ENCODE measurements at places on chromosomes 6 and 20.

GRCh38 chr20:61353261-61354000 lies 101.4 kb downstream of the CDH4 start:
- no peak for DNase-seq

GRCh38 chr6:144189351-144189750 lies 39.0 kb downstream of the STX11 start:
- no peak for DNase-seq

DNA sequence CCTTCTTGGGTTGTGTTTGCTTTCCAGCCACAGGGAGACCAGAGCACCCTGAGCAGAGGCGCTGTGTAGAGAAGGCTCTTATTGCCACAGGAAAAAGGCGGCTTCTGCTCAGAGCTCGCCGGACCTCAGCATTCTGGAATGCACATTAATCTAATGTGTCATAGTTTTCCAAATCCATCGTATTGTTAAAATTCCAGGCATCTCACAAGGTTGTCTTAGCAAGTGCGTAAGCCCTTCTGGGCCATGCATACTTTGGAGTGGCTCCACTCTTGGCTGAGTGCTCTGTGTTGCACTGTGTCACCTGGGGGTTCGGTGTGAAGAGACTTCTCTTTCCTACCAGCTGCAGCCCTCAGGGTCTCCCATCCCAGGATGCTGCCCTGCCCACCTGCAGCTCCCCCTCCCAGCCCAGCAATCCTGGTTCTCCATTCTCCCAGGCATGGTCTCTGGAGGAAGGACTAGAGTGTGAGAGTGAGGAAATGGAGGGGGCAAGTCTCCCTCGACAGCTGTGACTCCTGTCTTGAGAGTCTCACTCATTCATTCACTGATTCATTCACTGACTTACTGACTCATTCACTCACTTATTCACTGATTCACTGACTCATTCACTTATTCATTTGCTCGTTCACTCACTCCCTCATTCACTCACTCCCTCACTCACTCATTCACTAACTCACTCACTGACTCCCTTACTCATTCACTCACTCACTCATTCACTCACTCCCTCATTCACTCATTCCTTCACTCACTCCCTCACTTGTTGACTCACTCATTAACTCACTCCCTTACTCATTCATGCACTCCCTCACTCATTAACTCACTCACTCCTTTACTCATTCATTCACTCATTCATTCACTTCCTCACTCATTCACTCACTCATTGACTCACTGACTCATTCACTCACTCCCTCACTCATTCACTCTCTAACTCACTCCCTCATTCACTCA lies 83.7 kb upstream of the MPC1 start:
- DNase-seq, result no peak

DNA sequence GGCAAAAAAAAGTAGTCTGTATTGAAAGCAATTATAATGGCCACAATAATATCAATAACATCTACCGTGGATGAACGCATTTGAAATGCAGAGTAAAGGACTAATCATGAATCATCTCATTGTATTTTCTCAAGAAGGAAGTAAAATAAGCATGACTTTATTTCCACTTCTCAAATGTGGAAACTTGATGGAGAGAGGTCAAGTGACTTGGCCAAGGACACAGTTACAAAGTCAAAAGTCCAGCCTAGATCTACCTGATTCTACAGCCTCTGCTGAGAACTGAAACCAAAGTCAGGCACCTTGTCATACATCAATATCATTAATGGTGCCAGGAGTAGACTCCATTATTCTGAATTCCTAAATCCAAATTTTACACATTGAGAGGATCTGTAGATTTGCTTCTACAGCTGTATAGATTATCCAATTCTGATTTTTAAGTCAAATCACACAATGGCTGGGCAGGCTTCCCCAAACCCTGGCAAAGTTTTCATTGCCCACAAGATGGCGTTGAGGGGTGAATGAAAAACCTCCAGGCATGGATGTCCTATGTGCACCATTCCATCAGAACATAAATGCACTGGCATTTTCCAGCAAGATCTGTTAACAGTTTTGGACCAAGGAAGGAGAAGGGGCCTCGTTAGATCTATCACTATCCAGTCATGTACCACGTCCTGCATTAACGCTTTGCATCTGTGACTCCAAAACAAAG lies 423.1 kb downstream of the MAFB start:
- DNase-seq, result no peak

DNA sequence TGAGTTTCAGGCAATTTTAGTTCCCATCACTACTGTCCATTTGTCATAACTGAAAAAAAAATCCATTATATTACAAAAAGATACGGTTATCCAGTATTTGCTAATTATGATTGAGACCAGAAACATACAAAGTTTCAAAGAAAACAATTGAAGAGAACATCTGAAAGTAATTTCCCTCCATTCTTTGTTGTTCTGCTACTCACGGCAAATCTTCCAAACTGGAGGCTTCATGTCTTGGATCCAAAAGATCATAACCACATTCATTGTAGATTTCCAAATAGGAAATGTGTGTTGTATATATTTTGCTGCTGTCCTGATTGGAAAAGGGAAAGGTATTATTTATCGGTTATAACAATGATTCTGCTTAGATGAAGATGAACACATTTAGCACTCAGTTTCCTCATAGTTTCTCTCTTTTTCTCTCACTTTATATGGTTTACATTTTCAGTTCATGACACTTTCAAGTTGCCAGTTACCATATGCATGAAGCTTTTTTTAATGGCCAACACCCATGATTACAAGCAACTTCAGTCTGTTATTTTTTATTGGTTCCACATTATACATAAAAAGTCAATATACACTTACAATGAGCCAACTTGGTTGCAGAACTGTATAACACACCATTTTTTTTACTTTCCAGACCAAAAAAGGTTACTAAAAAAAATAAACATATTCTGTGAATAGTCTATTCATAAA lies 90.4 kb downstream of the KIF6 start:
- no peak for DNase-seq

DNA sequence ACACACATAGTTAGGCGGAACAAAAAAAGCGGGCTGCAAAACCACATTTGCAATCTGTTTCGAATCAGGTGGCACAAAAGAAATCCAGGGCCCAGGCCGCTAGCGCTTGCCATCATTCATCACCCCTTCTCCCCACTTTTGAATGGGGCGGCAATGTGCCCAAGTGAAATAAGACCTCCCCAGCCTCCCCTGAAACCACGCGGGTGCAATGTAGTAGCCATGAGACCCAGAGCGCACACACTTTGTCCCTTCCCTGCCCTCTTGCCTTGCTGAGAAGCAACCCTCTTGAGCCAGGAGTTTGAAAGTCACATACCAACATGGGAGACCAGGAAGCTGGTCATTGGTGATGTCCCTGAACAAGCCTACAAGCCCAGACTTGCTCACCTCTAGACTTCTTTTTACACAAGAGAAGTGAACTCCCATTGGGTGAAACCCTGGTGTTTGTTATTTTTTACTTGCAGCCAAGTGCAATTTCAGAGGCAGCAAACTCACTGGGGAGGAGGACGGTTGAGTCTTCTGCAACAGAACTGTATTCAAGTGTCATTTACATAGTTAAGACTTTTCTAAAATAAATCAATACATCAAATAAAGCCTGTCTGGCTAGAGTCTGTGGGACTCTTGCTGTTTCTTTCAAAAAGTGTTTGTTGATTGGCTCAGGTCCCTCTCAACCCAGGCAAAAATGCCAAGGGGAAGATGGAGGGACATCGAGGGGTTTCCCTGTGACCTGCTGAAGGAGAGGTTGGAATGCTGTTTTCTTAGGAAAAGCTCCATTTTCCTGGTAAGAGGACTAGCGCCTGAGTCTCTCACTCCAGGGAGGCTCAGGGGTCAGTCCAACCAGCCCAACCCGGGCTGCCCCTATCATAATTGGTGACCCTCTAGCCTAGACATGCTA lies 138.1 kb upstream of the PTPN1 start:
- no peak for DNase-seq

DNA sequence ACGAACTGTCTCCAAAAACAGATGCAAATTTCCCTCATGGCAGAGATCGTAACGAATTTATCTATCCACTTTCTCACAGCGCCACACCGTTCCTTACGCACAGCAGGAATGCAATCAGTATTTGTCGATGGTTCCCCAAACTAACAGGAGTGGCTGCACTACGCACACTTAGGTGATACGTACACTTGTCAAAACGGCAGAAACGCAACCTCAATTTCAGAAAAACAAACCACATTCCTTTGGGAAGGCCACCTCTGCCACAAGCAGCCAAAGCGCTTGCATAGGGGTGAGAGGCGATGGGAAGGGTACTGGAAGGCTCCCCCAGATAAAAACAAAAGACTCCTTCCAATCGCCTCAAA lies 638 bp downstream of the MDN1 start:
- DNase-seq, result no peak

- DNase-seq, result no peak
Measured at GRCh38 chr6:40439026-40439800, 148.0 kb downstream of the LRFN2 start.

- DNase-seq, result no peak
Measured at GRCh38 chr20:32970115-32970972, 33.9 kb downstream of the SUN5 start.

DNA sequence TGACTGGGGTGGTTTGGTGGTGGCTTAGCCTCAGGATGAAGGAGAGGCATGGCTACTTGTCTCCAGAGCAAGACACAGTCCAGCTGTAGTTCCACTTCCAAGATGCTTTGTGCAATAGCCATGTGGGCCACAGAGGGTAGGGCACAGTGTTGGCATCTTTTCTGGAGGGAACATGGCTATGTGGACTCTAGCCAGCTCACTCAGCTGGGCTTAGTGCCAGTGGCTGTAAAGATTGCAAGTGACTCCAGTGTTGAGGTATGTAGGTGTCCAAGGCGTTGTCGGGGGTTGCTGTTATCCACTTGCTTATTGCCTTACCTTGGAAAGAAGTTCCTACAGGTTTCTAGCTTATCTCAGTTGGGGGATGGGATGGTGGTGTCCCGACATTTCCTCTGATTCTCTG lies 233.4 kb downstream of the CD109 start:
- no peak for DNase-seq

GRCh38 chr20:31699801-31700728 lies 22.6 kb downstream of the BCL2L1 start:
- no peak for DNase-seq

GRCh38 chr6:31862344-31863235 lies at the start of gene NEU1:
TSS of gene NEU1 (minus strand) at chr6:31862821. CDS start at chr6:31862776, 45 bp downstream.
- peak; percentile 99 for DNase-seq

- no peak for DNase-seq
Measured at GRCh38 chr6:103344554-103345163, 1515.1 kb downstream of the HACE1 start.

DNA sequence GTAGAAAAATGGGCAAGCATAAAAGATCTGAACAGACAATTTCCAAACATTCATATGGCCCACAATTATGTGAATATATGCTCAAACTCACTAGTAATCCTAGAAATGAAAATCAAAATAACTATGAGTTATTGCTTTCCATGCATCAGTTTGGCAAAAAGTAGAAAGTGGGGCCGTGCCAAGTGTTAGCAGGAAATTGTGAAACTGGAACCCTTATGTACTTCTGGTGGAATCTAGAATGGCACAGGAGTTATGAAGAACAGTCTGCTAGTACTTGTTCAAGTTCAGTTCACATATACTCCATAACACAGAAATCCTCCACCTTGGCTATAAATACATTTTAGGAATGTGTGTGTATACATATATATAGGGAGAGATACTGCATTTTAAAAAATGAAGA lies 89.8 kb downstream of the EYA2 start:
- no peak for DNase-seq

GRCh38 chr6:162178666-162179065 lies 548.9 kb downstream of the PRKN start:
- DNase-seq, result no peak

- peak; percentile 65 for DNase-seq
Measured at GRCh38 chr20:44384423-44385027, 29.0 kb downstream of the HNF4A start.

GRCh38 chr6:107656401-107656800 lies 166.5 kb downstream of the SOBP start:
- no peak for DNase-seq

DNA sequence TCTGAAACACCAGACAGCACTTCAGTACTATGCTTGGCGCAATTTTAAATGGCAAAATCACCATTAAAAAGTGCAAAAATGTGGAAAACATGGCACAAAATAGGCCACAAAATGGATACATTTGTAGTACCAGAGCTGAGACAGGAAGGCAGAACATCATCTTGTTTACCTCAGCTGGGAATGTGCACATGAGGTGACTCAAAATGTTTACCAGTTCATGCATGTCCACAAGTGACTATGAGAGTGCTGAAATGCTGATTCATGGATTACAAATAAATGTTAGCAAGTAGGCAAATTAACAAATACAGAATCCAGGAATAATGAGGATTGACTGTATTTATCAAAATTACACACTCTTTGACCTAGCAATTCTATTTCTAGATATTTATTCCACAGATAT lies 201.6 kb downstream of the ISM1 start:
- DNase-seq, result no peak

DNA sequence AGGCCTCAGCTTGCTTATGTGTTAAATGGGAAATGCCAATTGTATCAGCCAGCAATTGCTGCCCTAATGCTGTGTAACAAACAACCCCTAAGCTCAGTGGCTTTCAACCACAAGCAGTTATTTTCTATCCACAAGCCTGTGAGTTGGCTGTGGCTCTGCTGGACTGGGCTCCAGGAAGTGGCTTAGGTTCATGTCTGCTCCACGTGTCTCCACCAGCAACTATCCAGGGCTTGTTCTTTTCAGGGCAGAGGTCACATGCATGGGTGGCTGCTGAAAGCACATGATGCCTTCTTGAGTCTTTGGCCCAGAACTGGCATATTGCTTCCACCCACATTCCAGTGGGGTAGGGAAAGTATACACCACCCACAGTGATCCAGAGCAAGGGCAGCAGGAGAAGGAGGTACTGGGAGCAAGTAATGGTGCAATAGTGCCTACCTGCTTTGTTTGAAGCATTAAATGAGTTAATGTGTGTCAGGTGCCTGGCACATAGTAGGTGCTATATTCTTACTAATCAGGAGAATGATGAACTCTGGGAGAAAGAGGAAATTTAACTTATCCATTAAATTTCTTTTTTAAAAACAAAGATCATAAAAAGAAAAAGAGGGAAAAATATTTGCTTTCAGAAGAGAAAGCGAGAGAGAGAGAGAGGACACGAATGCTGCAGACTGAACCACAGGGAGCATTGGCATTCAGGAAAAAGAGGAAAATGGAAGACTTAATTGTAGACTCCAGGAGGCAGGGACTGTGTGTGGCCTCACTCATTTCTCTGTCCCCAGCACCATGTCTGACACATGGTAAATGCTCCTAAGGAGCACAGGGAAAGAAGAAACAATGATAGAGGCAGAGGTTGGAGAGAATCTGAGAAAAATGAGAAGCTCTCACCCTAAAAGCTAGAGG lies 25.2 kb upstream of the RNF24 start:
- no peak for DNase-seq

- DNase-seq, result peak; percentile 35
Measured at GRCh38 chr20:16434062-16434664, 139.1 kb downstream of the KIF16B start.

- DNase-seq, result no peak
Measured at GRCh38 chr20:16942756-16943155, 194.6 kb downstream of the OTOR start.

- no peak for DNase-seq
Measured at GRCh38 chr6:109051301-109052017, 43.2 kb downstream of the SESN1 start.

Measured in stimulated activated CD4-positive, alpha-beta T cell treated with anti-CD3 and anti-CD28 coated beads, Interleukin-15, amount 100 ng/mL, for 48 hours (primary cell).